NCI-H1105 treated with DMSO at 0.1 percent for 48 hours (cell line): ENCODE measurements at places on chromosomes 7 and 10.

DNA sequence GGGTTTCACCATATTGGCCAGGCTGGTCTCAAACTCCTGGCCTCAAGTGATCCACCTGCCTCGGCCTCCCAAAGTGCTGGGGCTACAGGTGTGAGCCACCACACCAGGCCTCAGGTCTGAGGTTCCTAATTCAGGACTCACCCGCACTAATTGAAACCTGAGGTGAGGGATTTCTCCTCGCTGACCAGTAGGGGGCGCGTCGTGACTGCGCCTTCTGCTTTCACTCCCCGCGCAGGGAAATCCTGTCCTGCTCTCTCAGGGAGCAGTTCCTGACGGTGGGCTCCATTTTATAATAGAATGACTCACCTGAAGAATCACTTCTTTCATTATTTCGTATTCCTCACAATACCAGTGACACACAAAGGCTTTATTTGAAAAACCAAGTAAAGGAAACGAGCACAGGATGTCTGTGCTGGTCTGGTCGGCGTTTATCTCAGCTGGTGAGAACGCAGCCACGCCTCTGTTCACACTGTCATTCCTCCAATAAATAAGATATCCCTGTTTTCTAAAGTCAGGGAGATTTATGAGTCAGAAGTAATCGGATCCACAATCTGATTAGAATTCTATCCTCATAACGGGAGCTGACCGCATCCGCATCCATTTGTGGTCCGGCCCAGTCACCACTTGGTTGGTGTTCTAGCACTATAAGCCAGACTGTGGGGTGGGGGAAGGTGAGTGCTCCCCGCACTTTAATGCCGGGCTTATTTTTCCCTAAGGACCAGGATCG lies 35.4 kb downstream of the BAG3 start:
- no peak for DNase-seq

GRCh38 chr7:45888185-45888992 lies at the start of gene IGFBP1:
Gene IGFBP1, plus strand, starts transcription at chr7:45888488. Its CDS starts 165 bp downstream, at chr7:45888653.
- peak; percentile 36 for DNase-seq

DNA sequence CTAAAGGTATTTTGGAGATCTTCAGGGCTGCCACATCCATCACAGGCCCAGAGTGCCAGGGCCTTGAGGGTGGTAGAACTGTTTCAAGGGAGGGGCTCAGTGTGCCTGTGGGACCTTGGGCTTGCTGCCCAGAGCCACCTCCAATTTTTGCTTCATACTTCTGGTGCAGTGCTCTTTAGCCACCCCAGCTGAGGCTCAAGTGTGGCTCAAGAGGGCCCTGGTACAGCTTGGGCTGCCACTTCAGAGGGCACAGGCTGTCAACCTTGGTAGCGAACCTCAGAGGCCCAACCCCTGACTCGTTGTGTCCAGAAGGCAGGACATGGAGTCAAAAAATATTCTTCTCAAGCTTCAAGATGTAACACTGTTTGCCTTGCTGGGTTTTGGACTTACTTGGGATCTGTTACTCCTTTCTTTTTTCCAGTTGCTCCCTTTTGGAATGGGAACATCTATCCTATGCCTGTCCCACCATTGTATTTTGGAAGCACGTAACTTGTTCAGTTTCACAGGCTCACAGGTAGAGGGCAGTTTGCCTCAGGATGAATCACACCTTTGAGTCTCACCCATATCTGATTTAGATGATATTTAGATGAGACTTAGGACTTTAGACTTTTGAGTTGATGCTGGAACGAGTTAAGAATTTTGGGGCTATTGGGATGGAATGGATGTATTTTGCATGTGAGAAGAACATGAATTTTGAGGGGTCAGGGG lies 224.8 kb downstream of the RPS24 start:
- DNase-seq: no peak

- DNase-seq: no peak
These were observed 248.1 kb downstream of the KIF20B start for GRCh38 chr10:89949496-89949895.

GRCh38 chr7:7793921-7794320 lies 75.5 kb upstream of the RPA3 start:
- no peak for DNase-seq

GRCh38 chr7:1862560-1862959 lies 192.5 kb downstream of the ELFN1 start:
- no peak for DNase-seq

DNA sequence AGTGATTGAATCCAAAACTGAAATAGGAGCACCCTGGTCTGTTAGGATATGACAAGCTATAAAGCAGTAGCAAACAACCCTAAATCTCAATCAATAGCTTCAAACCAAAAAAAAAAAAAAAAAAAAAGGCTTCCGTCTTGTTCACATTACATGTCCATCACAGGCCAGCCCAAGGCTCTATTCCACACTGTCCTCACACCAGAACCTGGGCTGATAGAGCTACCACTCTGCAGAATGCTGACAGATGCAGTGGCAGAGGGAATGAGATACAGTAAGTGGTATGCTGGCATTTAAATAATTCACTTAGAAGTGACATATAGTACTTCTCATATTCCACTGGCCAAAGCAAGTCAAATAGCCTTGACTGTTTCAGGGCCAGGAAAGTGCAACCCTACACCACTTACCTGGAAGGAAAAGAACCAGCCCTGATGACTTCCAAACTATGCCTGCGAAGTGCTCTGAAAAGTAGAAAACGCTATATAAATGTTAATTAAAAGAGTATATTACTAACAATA lies 5.8 kb downstream of the CDCA7L start:
- DNase-seq: no peak

DNA sequence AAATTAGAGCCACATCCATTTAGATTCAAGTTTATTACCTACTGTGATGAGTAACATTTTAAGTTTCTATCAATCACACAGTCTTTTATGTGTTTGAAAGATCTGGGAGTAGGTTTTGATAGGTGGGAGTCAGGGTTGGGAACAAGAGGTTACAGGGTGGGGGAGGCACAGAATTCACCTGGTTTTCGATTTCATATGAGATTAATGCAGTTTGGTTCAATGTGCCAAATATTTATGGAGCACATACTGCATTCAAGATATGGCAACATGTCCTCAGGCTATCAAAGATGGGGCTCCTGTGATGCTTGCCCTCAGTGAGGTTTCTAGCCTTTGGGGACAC lies 564.1 kb downstream of the SUGCT start:
- no peak for DNase-seq

GRCh38 chr7:68125168-68125567 lies 1128.5 kb downstream of the TYW1 start:
- peak; percentile 96 for DNase-seq

DNA sequence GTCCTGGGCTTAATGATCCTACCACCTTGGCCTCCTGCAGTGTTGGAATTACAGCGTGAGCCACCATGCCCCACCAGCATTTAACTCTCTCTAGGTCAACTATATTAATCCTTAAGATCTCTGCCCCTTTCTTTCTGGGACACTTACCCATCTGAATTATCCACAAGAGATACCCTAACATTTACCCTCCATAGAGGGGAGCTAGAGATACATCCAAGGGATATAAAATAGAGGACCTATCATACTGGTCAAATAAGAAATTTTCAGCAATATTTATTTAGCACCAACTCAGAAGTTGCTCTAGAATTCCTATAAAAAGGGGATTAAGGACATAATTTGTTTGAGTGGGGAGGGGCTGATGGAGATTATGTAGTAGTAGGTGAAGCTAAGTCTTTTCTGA lies 96.5 kb downstream of the OTUD1 start:
- no peak for DNase-seq

- no peak for DNase-seq
These were observed 20.7 kb downstream of the SKAP2 start for GRCh38 chr7:26843705-26844104.

DNA sequence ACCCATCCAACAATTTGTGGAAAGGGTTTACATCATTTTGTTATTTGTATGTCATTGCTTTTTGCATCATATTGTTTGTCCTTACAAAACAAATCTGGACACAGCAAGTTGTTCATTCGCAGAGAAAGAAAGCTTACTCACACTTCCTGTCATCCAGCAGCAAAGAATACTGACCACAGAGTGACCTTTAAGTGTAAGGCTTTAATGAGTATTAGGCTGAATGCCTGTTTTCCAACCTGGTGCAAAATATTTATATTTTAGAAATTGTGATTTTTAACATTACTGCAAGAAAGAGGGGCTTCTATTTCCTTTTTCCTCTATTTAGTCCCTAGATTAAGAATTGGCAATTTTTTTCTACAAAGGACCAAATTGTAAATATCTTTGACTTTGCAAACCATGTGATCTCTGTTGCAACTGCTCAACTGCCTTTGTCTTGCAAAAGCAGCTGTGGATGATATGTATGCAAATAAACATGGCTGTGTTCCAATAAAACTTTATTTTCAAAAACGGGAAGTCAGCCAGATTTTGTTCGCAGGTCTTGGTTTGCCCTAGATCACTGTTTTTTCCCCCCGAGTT lies 27.8 kb upstream of the ITGB1 start:
- DNase-seq: no peak

DNA sequence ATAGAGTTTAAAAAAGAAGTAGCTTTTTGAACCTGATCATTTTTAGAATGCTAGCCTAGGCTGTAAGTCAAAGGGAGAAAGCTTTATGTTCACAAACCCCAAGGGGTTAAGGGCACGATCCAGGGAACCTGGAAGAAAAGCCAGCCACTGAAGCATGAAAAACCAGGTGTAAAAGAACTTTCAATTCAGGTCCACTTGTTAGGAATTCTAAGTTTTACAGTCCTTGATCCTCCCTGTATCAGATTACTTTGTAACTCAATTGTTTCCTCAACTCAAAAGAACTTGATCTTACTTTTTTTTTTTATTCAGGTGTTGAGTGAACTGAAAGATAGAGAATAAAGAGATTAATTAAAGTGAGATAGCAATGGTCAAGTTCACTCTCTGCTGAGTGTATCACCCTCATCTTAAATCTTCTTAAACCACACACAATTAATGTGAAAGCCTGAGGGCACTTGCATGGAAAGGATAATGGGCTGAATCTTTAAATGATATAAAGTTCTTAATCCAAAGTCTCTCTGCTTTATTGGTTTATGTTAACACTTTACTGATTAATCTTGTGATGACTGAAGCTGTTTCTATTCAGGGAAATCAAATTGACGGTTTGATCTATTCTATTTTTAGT lies 672.2 kb upstream of the LRRN3 start:
- no peak for DNase-seq

DNA sequence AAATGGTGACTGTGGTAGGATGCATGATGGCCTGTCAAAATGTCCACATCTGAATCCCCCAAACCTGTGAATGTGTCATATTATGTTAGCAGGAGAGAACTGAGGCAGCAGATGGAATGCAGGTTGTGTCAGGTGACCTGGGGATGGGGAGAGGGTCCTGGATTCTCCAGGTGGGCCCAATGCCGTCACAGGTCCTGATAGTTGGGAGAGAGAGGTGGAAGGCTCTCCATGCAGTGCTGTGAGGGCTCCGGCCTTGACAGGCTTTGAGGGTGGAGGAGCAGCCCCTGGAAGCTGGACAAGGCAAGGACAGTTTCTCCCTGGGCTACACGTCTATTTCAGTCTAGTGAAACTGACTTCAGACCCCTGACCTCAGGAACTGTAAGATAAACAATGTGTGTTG lies 330.9 kb upstream of the ZNF32 start:
- DNase-seq: no peak

- no peak for DNase-seq
These were observed 448 bp upstream of the NET1 start for GRCh38 chr10:5411941-5412276.

DNA sequence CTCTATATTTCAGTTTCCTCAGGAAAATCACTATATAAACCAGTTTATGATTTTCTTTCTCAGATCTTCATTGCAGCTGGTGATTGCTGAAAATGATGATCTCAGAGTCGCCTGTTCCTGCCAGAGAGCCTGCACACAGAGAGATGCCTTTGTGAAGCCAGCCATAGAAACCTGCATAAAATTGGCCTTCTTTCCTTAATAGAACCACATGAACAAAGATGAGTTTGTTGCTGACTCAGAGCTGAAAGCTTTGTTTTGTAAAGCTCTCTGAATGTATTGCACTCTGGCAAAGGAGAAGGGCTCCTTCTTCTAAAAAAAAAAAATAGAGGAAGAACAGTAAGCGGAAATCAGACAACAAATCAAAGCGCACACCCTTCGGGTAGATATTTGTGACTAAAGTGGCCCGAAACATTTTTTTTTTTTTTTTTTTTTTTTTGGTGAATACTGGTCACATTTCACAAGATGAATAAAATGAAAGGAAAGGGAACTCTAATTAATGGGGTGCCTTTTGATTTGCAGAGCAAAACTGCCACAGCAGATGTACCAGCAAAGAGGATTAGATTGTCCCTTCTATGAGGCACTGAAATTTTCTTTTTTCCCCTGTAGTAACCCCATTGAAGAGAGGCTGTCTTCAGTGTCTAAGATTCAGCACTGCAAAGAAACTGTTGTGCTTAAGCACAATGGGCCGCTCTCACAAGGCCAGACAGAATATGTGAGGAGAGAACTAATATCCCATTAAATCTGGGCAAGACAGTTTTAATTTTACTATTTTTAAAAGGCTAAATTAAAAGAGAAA lies 75.1 kb upstream of the PTPRZ1 start:
- DNase-seq: no peak

GRCh38 chr10:114300036-114300645 lies 61.1 kb downstream of the VWA2 start:
- no peak for DNase-seq

GRCh38 chr10:45371560-45371959 lies 2.5 kb upstream of the ALOX5 start:
- no peak for DNase-seq

- peak; percentile 60 for DNase-seq
These were observed 238.0 kb upstream of the INHBA start for GRCh38 chr7:41940760-41941343.

DNA sequence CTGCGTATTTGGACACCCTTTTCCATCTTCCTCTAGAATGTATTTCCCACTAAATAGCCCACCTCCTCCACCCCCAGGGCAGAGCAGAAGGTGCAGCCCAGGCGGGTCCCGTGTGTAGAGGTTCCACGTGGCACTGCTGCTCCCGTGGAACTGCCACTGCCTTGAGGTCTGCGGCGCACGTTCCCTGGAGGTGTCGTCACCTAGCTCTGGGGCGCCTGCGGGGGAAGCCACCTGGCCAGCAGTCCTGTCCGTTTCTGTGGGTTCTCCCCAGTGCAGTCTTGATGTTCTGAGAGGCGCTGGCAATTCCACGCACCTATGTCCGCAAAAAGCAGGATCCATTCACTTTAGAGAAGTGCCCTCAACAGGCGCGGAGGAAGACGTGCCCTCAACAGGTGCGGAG lies 21.9 kb downstream of the BNIP3 start:
- no peak for DNase-seq

DNA sequence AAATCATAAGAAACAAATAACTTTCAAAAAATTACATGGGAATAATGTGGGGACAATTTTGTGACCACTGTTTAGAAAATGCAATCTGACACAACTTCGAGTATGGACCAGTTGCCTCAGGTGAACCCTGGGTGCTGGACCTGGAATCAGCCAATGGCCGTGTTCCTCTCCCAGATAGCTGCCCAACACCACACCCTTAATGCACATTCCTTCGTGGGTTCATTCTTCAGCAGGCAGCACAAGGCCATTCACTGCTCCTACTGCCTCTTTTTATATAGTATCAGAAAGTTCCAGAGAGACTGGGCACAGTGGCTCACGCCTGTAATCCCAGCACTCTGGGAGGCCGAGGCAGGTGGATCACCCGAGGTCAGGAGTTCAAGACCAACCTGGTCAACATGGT lies 89.1 kb upstream of the PARD3 start:
- DNase-seq: no peak
